ENCODE measurements at places on chromosomes 5 and 9.

- DNase-seq, result no peak
Observed at GRCh38 chr9:69325409-69326212, 596 bp downstream of the ENTREP1 start.

GRCh38 chr5:982377-983237 is 26.0 kb upstream of the NKD2 start:
- peak; percentile 53 for DNase-seq

DNA sequence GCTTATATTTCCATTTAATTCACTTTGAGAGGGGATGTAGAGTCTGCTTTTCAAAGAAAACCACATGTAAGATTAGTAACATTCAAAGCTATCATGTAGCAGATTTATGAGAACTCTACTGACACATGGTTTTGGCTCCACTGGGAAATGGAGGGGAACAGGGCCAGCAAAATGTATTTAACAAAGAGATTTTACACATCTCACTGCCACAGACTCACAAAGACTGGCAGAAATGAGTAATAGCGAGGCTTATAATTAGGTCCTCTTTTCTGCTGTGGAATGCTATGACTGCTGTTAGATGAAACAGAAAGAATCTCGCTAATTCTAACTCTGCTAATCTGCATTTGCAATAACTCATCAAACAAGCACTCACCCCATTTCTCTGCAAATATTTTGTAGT is 4.5 kb downstream of the DAP start:
- DNase-seq, result no peak

GRCh38 chr9:114919611-114920010 is 10.8 kb downstream of the TNFSF8 start:
- no peak for DNase-seq

GRCh38 chr5:74040065-74040551 is 414.1 kb downstream of the ARHGEF28 start:
- DNase-seq, result no peak

- no peak for DNase-seq
Observed at GRCh38 chr9:23662320-23662719, 163.7 kb downstream of the ELAVL2 start.

GRCh38 chr9:91445135-91445534 is 21.5 kb upstream of the NFIL3 start:
- no peak for DNase-seq

DNA sequence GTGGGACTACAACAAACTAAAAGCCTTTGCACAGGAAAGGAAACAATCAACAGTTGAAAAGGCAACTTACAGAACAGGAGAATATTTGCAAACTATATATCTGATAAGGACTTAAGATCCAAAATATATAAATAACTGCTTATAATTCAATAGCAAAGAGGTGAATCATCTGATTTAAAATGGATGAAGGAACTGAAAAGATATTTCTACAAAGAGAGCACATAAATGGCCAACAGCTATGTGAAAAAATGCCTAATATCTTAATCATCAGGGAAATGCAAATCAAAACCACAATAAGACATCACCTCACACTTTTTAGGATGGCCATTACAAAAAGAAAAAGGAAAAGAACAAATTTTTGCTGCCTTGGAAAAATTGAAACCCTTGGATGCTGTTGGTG is 100.4 kb downstream of the LURAP1L start:
- no peak for DNase-seq

DNA sequence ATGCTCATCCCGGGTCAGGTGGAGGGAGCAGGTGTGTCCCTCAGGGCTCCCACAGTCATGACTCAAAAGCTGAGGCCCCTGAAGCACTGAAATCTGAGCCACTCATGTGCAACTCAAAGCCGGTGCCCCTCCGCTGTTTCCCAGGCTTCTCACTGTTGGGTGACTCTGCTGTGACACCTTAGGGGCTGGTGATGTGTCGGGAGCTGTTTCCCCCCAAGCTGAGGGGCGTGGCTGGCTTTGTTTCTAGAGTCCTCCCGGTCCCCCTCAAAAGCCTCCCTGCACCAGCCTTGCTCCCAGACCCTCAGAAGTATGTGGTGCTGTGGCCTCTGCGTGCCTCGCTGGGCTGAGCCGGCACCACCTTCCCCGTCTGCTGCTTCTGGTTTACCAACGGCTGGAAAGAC is 39.7 kb downstream of the PLPP7 start:
- DNase-seq, result no peak

DNA sequence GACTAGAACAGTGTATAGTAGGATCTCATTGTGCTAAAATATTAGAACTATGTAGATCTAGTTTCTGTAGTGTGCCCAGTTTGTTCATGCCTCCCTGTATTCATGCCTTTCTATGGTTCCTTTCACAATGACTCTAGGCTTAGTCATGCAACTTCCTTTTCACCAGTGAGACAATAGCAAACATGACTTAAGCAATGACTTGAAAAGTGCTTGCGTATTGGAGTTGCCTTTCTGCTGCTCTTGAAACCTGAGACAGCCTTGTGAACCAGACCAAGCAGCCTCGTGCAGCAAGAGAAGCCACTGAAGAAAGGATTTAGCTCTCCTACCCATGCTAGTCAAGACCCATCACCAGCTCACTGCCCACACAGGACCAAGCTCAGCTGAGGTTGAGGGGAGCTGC is 294.5 kb upstream of the TAS2R1 start:
- no peak for DNase-seq

GRCh38 chr5:114250536-114250935 is 111.3 kb upstream of the KCNN2 start:
- no peak for DNase-seq

DNA sequence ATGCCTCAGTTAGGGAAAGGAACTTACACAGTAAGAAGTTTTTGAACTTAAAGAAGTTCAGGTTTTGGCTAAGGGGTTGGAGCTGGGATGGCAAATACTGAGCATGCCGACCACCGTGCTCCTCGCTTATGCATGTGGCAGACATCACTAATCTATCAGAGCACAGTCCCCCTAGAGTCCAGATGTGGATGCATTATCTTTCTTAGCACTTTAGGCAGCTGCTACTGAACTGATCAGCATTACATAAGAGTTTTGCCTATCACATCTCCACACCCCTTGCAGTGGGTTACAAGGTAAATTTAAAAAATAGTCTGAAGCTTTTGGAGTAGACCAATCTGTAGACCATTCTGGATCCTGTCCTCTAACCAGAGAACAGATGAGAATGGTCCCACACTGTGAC is 22.4 kb downstream of the MACIR start:
- no peak for DNase-seq

- DNase-seq, result no peak
Observed at GRCh38 chr9:19759066-19759465, 29.8 kb downstream of the SLC24A2 start.

GRCh38 chr9:105132606-105133005 is 111.8 kb upstream of the SLC44A1 start:
- DNase-seq, result no peak

DNA sequence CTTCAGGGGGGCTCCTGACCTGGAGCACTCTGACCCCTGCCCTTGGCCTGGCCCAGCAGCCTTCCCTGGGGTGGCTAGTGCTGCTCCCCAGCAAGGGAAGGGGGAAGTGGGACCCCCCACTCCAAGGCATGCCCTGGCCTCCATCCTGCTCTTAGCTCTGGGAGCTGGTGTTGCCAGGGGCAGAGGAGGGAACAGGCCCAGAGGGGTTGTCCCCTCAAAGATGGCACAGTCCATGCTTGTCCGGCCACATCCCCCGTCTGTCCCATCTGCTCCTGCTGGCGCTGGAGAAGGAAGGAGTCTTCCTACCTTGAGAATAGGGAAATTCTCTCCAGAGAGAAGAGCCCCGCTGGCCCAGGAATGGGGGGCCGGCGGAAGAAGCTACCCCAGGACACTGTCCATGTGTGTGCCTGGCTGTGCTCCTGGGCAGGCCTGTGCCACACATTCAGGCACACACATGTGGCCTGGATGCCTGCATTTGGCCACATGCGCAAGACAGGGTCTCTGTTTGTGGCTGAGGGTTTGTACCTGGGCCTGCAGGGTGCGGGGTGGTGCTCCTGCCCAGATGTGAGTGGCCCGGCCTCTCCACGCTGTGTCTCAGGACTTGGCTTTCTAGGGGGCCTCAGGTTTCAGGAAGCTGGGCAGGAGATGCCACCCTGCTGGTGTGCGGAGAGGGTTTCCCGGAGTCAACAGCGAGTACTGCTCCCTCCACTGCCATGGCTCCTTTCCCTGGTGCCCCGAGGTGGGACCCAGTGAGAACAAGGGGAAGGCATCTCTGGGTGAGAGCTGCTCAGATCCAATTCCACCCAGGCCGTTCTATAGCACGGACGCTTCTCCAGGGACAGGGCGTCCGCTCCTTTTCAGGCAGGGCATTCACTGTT is 247.1 kb downstream of the PBX3 start:
- DNase-seq, result no peak

Measured in ascending aorta (tissue), 2 donors.